Neural crest cell (in vitro differentiated cells): ENCODE measurements at places on chromosomes 5 and 9.

DNA sequence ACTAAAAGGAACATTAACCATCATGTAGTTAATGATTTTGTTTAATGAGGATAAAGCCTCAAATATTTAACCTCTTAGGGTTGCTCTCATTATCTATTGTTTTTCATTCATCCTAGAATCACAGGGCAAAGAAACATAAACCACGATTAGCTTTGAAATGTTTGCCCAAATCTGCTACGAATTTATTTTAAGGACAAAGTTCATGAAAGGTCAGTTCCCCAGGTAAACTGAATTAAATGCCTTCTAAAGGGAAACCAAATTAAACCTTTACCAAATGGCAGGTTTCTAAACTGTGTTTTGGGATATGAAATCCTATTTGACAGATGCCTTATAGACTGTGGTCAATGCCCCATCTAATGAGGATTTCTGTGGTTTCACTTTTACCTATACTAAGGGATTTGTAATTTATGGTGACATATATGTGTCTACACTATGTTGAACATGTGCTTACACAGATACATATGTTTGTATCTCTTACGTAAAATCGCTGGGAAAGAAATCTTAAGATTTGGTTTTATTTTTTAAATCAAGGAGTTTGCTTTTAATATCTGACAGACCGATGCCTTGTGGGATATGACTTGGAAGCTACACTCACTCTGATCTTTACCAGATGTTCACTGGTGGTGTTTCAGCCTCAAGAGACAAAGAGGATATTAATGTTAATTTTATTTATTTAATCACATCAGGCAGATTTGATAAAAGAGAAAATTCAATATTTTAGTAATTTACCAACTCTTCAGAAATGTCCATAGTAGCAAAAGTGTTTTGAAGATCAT lies 188.4 kb downstream of the GLIS3 start:
- no peak for DNase-seq

DNA sequence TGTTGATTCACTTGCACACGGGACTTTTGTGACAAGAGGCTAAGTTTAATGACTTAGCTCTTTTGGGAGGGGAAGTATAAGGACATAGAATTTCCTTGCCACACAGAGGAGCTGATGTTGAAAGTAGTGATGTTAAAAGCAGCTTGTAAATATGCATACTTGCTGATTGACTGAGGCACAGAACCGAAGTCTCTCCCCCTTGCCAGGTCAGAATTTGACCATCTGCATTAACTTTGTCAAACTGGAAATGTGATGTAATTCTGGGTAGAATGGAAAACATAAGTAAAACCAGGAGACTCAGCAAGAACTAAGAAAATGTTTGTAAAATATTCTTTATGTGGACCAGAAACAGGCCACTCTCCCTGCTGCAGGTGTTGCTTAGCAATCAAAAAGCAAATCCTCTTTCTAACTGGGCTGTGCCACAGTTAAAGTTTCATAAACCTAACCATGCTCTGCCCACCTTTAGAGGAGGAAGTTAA lies 284.2 kb downstream of the NR3C1 start:
- no peak for DNase-seq

- DNase-seq, result no peak
Observed at GRCh38 chr9:125807079-125807478, 59.9 kb downstream of the PBX3 start.

DNA sequence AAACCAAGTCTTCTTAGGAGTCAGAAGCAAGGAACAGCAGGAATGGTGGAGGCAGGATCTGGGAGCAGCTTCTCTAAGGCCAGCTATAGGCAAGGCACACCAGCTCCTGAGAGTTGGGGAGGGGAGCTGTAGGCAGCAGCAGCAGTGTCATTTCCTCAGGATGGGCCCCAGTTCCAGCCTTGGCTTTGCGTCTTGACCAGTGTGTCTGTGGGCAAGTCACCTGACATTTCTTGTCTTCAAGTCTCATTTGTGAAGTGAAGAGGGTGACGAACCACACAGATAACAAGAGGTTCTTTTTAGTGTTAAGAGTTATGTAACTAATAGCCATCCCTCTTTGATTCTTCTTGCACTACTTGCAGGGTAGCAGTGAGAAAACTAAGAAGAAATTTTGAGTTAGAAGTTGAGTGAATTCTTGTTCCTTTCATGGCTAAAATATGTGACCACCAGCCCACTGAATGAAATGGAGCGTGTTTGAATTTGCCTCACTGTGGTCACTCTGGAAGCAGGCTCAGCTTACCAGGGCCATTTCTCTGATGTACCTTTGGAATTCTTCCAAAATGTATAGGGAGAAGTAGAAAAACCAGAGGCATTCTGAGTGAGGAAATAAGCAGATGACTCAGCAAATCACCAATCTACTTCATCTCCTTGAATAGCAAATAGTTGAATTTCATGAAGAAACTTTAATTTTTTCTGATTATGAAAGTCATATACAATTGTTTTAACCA lies 42.4 kb downstream of the RHOBTB3 start:
- no peak for DNase-seq

DNA sequence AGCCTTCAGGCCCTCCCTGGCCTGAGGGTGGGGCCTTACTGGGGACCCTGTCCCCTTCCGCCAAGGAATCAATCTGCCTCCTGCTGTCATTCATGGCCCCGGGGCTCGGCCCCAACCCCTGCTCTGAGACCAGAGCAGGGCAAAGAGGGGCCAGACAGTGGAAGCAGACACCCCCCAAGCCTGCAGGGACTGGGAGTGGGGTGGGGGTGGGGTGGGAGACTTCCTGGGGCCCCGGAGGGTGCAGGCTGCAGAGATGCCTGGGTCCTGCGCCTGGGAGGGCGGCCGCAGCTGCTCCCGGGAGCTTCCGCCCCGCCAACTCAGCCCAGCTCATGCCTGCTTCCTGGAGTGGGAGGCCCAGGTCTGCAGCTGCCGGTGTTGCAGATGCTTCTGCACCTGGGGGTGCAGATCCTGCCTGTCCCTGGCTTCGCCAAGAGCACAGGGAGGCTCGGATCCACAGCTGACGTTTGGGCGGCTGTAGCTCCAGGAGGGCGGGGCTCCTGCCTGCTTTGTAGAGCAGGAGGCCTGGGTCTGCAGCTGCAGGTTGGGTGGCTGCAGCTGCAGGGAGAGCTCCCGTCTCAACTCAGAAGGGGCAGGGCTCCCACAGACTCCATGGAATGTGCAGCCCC lies 6.2 kb downstream of the KIF4B start:
- DNase-seq, result no peak

- peak; percentile 60 for DNase-seq
Observed at GRCh38 chr9:133992780-133993634, 883 bp upstream of the VAV2 start.

- DNase-seq, result no peak
Observed at GRCh38 chr5:10199692-10200091, 50.0 kb downstream of the ATPSCKMT start.

DNA sequence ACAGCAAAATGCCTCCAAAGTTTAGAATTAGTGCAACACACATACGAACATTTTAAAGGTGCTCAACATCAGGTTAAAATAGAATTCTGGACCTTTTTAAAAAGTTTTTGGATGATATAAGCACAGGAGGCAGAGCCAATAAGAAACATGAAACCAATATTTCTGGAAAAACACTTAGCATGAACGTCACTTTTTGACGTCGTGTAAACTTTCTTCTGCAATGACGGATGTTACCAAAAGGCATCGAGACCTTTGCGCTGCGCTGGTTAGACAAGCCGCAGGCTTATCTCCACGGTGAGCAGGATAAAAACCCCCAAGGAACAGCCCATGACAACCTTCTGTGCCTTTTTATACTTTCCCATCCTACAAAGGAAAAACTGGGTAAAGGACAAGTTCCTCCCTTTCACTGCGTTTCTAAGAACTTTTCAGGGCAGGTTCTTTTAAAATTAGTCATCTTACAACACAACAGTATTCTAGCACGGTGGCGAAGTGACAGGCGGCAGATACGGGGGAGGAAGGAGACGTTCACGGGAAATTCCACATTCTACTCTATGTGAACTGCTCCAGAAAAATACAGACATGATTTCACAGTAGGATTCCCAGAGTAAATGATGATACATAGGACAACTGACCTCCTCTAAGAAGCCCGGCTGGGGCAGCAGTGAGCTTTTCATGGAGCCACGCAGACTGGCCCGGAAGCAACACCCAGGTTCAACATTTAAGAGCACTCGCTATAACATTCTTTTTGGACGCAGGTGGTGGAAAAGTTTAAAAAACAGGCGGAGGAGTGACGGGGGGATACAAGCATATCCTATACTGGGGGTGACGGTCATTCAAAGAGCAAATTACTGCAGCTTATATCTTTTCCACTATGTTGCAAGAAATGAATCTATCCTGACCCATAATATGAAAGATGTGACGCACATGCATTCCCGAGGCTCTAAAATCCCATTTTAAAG lies 52.4 kb downstream of the USP20 start:
- no peak for DNase-seq

DNA sequence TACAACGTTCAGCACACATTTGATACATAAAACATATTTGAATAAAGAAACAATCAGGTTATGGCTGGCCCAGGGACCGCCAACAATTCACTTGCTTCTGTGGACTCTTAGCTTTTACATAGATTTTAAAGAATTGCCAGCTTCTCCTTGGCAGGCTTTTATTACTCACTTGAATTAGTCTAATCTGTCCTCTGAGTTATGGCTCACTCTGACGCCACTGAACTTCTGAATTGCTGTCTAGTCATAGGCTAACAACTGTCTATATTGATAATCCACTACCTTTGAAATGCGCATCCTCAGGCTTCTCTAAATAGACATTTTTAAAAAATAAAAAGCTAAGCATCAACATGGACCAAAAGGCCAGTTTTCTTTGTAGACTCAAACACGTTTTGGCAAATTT lies 317.4 kb upstream of the SGCD start:
- DNase-seq, result no peak

DNA sequence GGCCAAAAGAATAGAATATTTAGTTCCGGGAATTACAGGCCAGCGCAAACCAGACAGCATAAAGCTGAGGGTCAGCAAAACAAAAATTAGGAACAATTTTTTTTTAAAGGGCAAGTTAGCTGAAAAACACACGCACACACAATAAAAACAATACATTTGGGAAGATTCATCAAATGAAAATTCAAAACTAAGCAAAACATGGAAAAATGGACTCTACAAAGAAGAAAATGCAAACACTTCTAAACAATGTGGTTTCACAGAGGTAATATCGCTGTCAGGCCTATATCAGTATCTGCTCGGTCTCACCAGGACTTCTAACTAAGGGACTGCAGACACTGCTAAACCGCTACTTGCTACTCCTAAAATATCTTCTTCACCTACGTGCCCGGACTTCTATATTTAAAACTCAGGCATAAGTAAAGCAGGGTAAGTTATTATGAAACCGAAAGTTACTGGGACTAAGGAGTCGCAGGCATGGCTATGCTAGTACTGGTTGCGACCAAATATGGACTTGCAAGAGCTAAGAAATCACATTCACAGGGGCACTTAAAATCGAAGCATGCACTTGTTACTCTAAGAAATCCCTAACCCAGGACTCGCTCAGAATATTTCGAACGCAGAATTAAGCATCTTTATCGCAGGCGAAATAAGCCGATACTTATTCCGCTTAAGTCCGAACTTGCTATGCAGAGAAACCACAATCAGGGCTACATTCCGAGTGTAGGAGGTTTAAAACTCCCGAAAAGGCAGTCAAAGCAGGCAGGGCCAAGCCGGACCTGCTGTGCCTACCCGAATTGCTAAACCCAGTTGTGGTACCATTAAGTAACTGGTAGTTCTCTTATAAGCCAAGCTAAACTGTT lies 2.3 kb downstream of the ANXA2R start:
- no peak for DNase-seq

GRCh38 chr5:156824800-156825199 lies 25.3 kb upstream of the PPP1R2B start:
- DNase-seq, result no peak

DNA sequence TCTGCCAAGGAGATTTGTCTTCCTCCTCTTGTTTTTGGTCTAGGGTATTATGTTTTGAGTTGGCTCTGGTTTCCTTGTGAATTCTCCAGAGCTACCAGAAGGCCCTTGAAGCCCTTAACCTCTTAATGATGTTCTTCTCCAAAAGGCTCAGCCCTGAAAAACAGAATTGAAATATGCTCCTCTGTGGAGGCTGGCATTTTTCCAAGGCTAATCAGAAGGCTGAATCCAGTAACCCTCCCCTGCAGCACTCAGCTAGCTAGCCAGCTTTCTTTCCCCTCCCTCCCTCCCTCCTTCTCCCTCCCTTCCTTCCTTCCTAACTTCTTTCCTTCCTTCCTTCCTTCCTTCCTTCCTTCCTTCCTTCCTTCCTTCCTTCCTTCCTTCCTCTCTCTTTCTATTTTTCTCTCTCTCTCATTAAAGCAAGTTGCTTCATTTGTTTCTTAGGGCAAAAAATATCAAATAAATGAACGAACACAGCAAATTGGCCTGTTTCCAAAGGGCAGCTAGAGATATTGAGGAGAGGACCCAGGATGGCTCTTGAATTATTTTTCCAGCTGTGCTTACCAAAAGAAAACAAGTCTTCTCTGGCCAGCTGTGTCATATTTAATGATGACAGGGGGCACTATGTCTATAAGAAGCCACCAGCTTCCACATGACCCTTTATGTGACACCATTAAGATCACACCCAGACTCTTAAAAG lies 38.7 kb downstream of the JAKMIP2 start:
- no peak for DNase-seq

GRCh38 chr5:35129276-35129675 lies 81.5 kb upstream of the AGXT2 start:
- DNase-seq, result no peak

DNA sequence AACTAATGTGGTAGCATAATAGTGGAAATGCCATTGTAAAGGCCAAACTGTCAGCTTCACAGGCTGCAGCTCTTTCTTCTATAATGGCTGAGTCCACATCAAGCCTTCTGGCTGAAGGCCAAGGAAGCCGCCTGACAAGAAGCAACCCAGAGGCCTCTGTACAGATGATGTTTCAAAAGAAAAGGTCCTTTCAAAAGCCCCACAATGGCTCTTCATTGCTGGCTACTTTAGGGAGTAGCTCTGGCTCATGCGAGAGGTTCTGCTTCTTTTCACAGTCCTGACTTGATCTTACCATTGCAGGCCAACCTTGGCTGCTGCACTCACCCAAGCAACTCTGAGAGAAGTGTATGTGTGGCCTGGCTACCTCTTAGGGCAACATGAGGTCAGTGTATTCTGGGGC lies 54.5 kb upstream of the EQTN start:
- DNase-seq, result no peak

- DNase-seq, result no peak
Observed at GRCh38 chr5:88659529-88660263, 223.3 kb downstream of the MEF2C start.

DNA sequence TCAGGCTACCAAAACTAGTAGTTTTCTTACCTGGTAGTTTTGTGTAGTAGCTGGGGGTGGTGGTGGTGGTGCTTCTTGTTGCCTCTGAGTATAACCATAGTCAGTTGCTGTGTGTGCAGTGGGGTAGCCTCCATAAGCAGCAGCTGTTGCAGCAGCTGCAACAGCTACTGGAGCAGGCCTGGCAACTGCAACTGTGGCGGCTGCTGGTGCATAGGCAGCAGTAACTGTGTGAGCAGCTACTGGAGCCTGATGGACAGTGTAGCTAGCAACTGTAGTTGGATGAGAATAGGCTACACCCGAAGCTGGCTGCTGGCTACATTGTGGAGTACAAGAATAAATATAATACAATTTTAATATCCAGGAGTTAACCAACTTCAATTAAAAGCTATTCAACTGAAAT lies 24.7 kb downstream of the ZFR start:
- DNase-seq, result no peak
